ENCODE measurements at places on chromosomes 12 and 14. TPM values are rescaled to one million over a fixed set of nuclear protein-coding genes. Genes with fewer than 3 reads are reported as not detected.

The SCN8A gene
- total RNA-seq, result 3.5 TPM

The TPPP2 gene
- not detected for total RNA-seq

The DNAH10 gene
- total RNA-seq, result 20.0 TPM

The DRAM1 gene
- 21.9 TPM for total RNA-seq

The SLC17A8 gene
- not detected for total RNA-seq

The TTC6 gene
- total RNA-seq, result not detected

The SLC39A5 gene
- 0.85 TPM for total RNA-seq

The CMKLR1 gene
- under 0.01 TPM for total RNA-seq
